Esophagus squamous epithelium (tissue), 5 donors: ENCODE measurements at places on chromosomes 6 and 20.

- DNase-seq: no peak
Measured at GRCh38 chr6:13342414-13343019, 14.2 kb upstream of the TBC1D7 start.

DNA sequence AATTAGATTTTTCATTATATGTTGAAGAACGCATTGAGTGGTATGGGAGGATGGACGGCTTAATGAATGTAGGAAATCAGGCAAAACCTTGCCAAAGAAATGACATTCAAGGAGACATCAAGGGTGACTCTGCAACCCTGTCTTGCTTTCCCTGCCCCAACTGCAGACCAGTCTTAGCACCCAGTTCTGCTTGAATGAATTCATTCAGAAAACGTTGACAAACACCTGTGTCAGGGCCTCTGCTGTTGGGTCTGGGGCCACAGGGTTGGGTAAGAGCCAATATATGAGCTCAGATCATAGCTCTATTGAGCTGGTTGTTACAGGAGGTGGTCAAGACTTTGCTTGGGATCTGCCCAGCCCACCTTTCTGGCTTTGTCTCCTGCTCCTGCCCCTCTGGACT is 7.7 kb upstream of the ASXL1 start:
- no peak for DNase-seq

DNA sequence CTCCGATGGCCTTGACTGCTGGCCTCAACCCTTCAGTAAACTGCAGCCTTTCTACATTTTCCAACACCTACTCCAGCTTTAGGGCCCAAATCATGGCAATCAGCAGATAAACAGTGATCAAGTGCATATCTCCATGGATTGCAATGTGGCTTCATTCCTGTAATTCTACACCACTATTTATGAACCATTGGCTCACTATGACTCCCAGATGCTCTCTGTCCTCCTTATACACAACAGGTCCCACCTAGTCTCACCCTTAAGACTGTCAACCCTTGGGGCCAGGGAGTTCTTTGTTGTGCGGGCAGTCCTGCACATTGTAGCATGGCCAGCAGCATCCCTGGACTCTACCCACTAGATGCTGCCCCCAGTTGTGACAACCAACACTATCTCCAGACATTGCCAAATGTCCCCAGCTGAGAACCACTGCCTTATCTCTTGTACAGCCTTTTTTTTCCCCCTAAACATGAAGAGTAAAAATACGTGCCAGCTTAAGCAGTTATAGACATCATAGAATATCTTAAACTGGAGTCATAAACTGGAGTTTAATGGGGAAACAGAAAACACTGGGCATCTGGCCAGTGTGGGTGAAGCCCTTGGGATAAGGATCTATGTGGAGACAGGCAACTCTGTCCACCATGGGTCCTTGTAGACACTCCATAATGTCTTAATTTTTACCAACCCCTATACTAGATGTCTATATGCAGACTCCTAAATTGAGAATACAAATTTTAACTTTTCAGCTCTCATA is 21.1 kb downstream of the MRPL14 start:
- no peak for DNase-seq

- no peak for DNase-seq
Measured at GRCh38 chr20:41355598-41356203, 10.9 kb downstream of the EMILIN3 start.

GRCh38 chr6:161828355-161828754 is 554.5 kb upstream of the AGPAT4 start:
- no peak for DNase-seq

DNA sequence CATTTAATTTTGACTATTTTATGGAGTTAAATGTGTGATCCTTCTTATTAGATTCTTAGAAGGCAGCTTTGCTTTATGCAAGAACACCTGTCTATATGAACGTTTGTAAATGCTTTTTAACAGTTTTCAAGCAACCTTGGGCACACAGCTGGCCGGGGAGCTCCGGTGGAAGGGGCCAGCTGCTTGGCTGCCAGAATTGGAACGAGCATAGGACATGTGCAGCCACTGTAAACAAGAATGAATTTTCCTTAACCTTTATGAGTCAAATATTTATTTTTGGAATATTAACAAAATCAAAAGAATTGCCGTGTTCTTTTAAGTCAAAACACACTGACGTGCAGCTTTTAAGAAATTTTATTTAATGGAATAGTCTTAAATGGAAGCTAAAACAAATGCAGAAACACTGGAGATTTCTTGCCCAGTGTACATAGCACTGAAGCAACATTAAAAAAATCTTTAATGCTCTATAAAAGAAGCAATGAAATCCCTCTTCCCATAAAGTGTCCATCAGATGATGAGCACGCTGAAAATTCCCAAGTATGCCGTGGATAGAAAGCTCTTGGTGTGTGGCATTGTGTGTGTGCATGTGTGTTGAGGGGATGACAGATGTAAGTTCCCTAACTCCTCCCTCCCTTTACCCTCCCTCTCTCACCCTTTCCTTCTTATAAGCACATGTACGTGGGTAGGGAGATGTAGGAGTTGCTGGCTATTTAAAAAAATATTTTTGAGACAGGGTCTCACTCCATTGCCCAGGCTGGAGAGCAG is 208.9 kb upstream of the EXOC2 start:
- no peak for DNase-seq

GRCh38 chr20:21380711-21381110 is 16.6 kb downstream of the NKX2-4 start:
- no peak for DNase-seq

DNA sequence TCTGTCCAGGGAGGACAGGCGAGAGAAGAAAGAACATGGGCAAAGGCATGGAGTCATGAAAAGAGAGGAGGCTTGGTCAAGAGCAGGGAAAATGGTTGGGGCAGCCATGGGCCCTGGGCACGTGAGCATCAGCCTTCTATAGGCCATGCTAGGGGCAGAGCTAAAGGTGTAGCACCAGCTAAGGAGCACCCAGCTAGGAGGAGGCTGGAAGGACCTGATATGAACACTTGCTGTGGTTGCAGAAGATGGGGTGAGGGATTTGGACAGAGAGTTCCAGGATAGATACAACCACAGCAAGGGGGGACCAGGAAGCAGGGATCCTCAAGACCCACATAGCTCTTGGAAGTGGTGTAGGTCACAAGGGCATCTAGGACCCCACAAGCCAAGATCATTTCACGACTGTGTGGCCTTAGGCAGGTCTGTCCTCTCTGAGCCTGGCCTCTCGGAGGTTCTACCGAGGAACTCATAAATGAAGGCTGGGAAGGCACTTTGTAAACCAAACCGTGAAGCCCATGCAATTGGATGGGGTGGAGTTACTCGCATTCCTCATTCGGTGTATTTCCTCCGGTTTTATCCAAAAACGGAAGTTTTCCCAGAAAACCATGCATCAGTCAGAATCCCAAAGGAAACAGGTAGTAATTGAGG is 74.0 kb upstream of the TOP1 start:
- DNase-seq: no peak

DNA sequence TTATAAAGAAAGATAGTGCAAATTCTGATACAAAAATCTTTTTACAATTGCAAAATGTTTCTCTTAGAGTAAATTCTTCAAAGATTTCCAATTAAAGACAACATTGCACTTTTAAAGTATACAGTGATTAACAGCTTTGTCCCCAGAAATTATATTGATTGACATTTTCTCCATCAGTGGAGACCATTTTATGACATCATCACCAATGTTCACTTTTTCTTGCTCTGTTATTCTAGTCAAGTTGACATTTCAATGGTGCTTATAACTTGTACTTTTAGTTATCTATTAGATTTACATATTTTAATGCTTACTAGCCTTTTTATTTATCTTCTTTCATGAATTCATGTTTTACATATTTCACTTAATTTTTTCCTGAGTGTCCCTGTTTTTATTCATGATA is 524.8 kb downstream of the HAO1 start:
- DNase-seq: no peak

GRCh38 chr6:90288404-90288803 is 8.2 kb downstream of the BACH2 start:
- no peak for DNase-seq

DNA sequence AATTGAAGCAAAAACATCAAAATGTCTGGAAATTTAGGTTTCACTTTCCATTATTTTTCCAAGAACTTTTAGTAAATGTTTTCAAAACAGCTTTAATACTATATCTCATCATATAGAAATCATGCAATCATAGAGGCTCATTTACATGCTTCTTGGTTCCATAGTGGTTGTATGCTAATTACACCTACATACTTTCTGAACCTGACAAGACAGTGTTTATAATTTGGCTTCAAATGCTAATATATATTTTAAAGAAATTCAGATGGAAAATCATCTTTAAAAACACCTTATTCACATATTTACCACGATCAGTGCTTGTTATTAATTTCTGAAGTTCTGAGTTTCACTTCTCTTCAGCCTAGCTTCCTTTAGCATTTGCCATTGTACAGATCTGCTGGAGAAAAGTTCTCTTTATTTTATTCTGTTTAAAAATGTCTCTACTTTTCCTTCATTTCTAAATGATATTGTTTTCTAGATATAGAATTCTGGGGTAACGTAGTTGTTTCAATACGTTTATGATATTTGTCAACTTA is 89.9 kb downstream of the PLCB1 start:
- DNase-seq: no peak
